ENCODE measurements at places on chromosomes 1 and 21. TPM values are rescaled to one million over a fixed set of nuclear protein-coding genes. Genes with fewer than 3 reads are reported as not detected.

Gene LCE1B
- not detected for total RNA-seq

Gene SAMSN1
- 3.3 TPM for total RNA-seq

Gene ORC1
- total RNA-seq: 1.2 TPM

Gene CHAF1B
- 1.6 TPM for total RNA-seq

Gene RASAL2
- total RNA-seq: 28.9 TPM

Gene SPATC1L
- total RNA-seq: 4.9 TPM

Gene MIXL1
- total RNA-seq: not detected

Gene FAM167B
- 0.41 TPM for total RNA-seq

Gene IL12RB2
- 7.3 TPM for total RNA-seq

Gene GPR3
- total RNA-seq: 0.41 TPM

Gene LENEP
- total RNA-seq: 1.2 TPM

Gene CDC14A
- total RNA-seq: 2.9 TPM

Gene C1orf146
- not detected for total RNA-seq

Gene MNDA
- 2.0 TPM for total RNA-seq

Gene USP21
- total RNA-seq: 8.2 TPM

Gene GPATCH3
- total RNA-seq: 9.8 TPM

Gene RNF187
- 72.2 TPM for total RNA-seq

Gene FCGR3B
- 0.82 TPM for total RNA-seq

Gene TAL1
- 1.2 TPM for total RNA-seq

Gene KRTAP19-2
- not detected for total RNA-seq

Gene PADI2
- 0.41 TPM for total RNA-seq

Gene OVAAL
- not detected for total RNA-seq

Gene TMEM240
- total RNA-seq: 16.3 TPM

Gene ACKR1
- 0.41 TPM for total RNA-seq

Gene CD52
- not detected for total RNA-seq

Gene CRABP2
- 7.7 TPM for total RNA-seq

Gene FNDC5
- 15.5 TPM for total RNA-seq

Gene ANGPTL3
- total RNA-seq: not detected

Gene IQGAP3
- total RNA-seq: 1.2 TPM

Gene RNF207
- total RNA-seq: 4.5 TPM

Gene LRRC38
- not detected for total RNA-seq

Measured in frontal cortex (tissue), 4 donors.